ENCODE measurements at places on chromosomes 11 and 22. TPM values are rescaled to one million over a fixed set of nuclear protein-coding genes. Genes with fewer than 3 reads are reported as not detected.

The KRTAP5-7 gene
- total RNA-seq: not detected

The NFAM1 gene
- not detected for total RNA-seq

The MGAT3 gene
- total RNA-seq: 0.35 TPM

The NXPE2 gene
- total RNA-seq: not detected

The CCDC88B gene
- 12.9 TPM for total RNA-seq

The OR8G5 gene
- not detected for total RNA-seq

The RCOR2 gene
- 0.55 TPM for total RNA-seq

The P4HA3 gene
- 51.0 TPM for total RNA-seq

Measured in A549 treated with CpdA at 1 μM for 4 hours (cell line).